ENCODE measurements at places on chromosomes 3 and 15.

DNA sequence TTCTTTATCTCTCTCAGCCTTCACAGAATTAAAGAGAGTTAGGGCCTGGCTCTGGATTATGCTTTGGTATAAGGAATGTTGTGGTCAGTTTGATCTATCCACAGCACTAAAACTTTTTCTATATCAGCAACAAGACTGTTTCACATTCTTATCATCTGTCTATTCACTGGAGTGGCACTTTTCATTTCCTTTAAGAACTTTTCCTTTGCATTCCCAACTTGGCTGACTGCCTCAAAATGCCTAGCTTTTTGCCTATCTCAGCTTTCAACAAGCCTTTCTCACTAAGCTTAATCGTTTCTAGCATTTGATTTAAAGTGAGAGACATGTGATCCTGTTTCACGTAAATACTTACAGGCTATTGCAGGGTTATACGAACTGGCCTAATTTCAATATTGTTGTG lies 471.8 kb downstream of the GBE1 start:
- DNase-seq: peak; percentile 11

- peak; percentile 17 for DNase-seq
Measured at GRCh38 chr3:53974324-53974723, 82.7 kb upstream of the SELENOK start.

DNA sequence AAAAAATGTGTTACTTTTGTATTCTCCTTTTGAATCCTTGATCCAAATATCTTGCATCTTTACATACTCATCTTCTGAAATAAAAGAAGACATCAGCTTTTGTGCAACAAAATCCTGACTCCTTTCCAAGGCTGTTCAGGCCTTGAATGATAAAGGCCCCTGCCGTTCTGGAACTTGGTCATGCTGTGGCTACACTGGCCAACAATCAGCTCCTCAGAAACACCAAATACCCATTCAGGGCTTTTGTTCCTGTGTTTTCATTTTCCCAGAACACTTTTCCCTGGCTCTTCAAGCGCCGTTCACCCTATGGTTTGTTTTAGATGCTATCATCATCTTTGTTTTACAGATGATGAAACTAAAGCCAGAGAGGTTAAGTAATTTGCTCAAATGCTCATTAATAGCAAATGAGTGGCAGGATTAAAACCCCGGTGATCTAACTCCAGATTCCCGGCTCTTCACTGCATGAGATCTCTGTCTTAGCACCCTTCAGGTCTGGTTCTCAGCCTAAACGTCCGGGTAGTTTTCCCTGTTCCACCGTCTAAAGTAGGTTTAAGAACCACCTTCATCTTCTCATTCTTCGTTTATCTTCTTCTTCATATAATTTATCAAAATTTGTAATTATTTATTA lies 58.3 kb downstream of the EPHA3 start:
- no peak for DNase-seq

DNA sequence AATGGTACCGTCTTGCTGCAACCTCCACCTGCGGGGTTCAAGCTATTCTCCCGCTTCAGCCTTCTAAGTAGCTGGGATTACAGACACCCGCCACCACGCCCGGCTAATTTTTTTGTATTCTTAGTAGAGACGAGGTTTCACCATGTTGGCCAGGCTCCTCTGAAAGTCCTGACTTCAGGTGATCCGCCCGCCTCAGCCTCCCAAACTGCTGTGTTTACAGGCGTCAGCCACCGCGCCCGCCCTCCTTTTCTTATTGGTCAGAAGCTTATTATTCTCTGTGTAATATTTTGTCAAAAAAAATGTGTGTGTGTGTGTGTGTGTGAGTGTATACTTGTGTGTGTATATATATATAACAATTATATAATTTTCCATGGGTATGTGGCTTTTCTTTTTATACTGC lies 425.6 kb downstream of the CADM2 start:
- no peak for DNase-seq

DNA sequence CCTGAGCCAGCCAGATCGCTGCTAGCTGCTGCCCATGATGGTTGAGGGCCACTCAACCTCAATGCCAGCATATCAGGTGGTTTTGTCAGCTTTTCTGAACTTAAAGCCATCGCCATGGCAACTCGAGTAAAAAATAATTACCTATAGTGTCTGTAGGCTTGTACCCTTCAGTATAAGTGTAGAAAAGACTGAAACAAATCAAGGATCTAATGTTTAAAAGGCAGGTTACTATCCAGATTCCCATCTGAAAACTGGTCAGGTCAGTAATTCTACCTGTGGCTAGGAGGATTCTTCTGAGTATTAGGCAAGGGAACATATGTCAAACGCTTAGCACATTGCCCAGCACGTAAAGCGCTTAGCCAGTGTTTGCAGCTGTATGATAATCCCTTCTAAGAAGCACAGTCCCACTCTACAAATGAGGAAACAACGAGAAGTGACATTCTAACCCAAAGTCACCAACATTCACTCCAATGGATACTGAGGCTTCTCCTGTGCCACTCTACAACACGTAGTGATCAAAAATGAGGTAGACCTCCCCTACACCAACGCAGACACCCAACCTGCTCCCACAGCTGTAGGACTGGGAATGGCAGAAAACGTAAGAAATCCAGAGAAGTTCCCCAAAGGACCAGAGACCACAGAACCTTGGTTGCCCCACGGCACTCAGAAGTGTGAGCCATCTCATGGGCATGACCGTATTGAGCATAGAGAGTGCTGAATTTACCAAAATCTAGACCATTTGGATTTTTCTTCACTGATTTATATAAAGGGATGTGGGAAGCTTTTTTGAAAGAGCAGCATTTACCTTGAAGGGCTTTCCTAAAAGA lies 55.3 kb downstream of the SLTM start:
- DNase-seq: no peak
